ENCODE measurements at places on chromosomes 6 and 20.

- no peak for DNase-seq
These were observed 15.4 kb upstream of the ERVFRD-1 start for GRCh38 chr6:11126876-11127275.

- no peak for DNase-seq
These were observed 415.8 kb downstream of the PREX1 start for GRCh38 chr20:48411919-48412522.

DNA sequence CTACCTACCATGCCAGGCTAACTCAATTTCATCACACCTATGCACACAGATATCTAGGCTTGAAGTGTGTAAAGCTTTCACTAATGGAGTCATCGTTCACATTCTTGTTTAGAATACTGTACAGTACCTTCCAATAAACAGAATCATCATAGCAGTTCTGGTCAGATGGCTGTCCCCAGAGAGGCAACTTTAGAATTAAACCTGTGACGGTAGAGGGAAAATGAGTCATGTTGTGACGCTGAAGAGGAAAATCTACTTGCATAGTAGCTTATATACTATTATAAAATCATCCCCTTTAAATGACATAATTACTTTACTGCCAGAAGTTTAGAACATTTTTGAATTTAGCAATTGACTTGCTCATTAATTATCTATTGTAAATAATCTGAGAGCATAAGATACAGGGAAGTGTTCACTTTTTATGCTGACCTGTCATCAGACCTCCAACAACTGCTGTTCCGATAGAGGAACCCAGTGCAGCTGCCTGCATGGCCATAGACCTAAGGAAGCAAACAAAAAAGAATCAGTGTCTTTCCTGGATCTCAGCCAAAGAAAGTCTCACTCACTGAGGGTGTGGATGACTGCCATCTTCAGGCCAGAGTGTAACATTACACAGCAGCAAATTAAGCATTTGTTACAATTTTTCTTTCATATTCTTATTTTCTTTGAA is 29.8 kb downstream of the RHAG start:
- DNase-seq = peak; percentile 3

DNA sequence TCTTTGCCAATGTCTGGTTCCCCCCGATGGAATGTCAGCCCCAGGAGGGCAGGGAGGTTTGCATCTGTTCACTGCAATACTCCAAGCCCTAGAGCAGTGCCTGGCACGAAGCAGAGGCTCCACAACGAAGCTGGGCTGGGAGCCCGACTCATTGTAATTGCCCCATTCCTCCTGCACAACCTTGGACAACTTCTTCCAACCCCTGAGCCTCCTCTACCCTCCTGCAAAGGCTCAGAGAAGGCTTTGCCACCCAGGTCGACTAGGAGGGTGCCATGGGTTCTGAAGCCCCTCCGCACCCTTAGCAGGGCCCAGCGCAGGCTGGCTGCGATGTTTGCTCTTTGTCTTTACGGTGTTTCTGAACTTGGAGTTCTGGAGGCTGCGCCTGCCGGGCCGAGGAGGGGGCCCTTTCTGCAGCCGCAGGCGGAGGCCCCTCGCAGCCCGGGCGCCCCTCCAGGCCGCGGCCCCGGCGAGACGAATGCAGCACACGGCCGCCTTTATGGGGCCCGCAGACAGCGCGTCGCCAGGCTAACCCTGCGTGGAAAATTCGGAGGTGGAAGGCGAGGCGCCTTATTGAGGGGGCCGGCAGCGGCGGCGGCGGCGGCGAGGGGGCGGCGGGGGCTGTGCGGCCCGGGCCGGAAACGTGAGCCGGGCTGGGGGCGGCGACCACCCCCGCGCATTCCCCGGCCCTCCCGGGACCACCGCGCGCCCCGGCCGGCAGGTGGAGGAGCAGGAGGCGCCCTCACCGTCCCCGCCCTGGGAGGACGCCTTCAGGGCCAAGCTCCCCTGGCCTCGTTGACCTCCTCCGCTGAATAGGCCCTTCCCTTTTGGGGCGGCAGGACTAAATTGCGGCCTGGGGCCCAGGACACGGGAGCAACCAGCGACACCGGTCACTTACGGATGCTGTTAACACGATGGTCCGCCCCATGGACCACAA is 27.0 kb downstream of the SNAI1 start:
- no peak for DNase-seq

- DNase-seq = no peak
These were observed 15.6 kb upstream of the TBCC start for GRCh38 chr6:42761287-42762067.

DNA sequence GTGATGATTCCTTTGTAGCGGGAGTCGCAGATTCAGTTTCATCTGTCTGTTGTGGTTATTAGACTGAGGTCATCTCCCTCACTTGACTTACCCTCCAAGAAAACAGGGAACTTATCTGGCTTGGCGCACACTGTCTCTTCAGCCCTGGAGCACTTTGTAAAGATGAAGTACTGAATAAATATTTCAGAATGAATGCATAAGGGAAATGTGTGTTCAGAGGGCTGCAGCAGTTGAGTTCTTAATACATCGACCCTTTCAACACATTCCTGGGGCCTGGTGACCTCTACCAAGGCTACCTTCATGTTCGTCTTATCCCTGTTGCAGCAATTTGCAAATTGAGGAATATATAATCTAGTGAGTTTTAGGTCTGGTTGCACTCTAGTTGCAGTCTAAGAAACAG is 652.5 kb upstream of the AGPAT4 start:
- no peak for DNase-seq

DNA sequence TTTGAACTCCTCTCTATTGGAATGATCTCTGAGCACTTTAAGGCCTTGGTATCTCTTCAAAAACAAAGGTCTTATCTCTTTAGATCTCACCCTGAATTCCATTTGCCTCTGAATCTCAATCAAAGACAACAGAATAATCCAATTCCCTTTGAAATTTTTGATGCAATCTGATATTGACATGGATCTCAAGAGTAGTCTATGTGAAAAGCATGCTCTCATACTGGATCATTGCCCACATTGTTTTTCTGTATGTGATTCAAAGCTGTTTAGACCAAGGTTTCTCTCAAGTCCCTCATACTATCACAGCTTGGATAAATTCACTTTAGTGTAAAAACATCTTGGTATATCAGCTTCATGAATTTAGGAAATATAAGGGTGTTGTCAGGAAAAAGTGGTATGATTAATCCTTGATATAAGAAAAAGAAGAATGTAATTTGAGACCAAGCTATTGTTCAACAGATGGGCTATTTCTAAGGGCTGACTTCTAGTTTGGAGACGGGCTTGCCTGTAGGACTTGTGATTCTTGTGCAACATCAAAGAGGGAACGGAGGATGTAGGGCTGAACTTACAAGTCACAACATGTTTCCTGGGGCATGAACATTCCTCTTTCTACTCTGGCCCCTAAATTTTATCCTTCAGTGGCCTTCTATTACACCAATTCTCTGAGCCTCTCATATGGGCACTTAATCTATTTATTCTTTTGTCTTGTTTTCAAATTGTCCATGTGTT is 77.9 kb upstream of the CITED2 start:
- no peak for DNase-seq

DNA sequence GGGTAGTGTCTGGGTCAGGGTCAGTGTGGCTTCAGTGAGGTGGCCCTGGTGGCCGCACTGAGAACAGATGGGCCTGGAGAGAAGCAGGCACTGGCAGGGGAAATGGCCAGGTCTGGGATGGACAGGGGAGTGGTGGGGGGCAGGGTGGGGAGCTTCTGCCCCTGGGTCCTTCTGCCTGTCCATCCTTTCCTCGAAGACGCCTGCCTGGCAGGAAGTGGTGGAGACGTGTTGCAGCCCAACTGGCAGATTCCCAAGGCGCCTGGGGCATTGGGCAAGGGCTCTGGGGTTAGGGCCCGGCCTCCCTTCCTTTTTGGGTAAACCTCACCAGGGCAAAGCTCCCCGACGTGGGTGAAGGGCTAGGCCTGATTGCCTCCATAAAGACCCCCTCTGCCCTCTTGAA is 10.4 kb downstream of the SRC start:
- no peak for DNase-seq

GRCh38 chr20:56995635-56996075 is 270.8 kb downstream of the BMP7 start:
- DNase-seq = no peak

- peak; percentile 82 for DNase-seq
These were observed at the start of gene SLC29A1 for GRCh38 chr6:44223319-44224028. SLC29A1 (plus strand) TSS chr6:44223595; CDS start chr6:44227314, 3,719 bp downstream.

DNA sequence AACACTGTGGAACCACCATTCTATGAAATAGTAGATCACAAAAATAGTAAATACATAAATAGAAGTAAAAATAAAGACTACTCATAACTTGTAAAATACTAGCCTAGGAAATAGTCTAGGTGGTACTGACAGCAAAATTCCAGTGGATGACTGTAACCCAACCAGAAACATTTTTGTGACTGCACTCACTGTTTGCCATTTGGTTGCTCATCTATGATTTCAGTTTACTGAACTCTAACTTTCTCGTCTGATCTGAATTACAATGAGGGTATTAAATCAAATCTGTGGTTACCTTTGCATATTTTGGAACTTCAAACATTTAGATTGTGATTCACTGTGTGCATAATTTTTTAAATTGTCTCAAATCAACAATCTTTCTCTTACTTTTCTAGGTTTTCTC is 151.1 kb downstream of the KHDC1L start:
- DNase-seq = no peak

DNA sequence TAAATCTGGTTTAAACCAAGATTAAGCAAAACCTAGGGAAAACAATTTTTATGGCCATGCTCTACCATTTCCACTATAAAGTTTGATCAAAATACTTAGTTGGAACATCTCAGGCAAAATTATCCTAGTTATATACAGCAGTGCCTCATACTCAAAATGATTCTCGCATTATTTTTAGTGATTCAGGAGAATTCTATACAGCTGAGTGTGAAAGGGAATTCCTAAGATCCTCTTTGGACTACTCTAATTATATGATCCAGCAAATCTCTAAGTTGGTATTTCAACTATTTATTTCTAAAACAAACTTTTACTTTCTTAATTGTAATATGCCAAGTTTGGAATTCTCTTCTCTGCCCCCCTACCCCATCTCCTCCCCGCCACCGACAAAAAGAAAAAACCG is 8.6 kb downstream of the DTNBP1 start:
- no peak for DNase-seq

DNA sequence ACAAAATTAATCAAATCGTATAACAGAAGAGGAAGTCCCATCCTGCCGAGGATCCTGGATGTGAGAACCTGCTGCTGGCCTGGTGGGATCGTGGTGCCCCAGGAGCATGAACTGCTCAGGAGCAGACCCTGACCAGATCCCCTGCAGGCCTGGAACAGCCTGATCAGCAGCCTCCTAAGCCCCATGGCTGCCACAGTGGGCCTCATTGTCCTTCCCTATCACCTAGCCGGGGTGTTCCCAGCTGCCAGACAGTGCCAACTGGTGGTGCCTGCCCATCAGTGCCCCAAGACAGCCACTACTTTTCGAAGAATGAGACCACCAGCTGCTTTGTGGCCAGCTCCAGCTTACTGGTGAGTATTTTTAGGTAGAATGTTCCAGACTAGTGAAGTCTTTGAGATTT is 19.6 kb upstream of the MAS1L start:
- DNase-seq = no peak

- no peak for DNase-seq
These were observed at the start of gene SFTA2 for GRCh38 chr6:30931969-30932645. SFTA2 (minus strand) TSS chr6:30932170; CDS start chr6:30932096, 74 bp downstream.

GRCh38 chr6:68679399-68679798 is 44.3 kb downstream of the ADGRB3 start:
- DNase-seq = no peak

GRCh38 chr6:37693546-37694250 is 4.0 kb downstream of the MDGA1 start:
- no peak for DNase-seq

GRCh38 chr6:167399051-167399387 is 74.1 kb downstream of the TTLL2 start:
- DNase-seq = no peak

DNA sequence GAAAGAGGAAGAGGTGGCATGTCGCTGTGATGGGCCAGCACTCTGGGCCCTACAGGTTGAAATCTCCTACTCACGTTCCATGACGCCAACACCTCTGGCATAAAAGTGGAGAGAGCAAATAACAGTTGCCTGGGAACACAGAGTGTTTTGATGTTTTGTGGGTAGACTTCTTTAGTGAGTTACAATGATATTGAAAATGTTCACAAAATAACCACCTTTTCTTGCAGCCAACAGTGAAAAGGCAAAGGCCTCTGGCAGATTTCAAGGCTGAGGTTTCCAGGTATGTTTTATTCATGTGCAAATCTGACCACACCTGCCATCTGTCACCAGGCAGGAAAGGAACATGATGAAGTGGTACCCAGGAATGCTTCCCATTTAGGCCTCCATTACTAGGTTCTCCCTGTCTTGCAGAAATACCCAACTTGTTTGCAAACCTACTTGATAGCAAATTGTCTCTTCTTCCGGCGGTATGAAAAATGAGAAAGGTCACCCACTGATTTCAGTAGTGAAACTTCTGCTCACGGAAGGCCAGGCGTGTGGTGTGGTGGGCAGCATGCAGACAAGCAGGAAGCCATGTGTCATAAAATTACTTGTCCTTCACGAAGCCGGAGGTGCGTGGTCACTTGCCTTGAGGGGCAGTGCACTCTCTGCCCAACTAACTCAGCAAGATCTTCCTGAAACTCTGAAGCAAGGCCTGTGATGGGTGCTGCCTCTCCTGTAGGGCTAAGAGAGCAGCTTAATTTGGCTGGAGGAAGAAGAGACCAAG is 299.1 kb upstream of the PRDM1 start:
- no peak for DNase-seq

- DNase-seq = peak; percentile 88
These were observed 97.4 kb downstream of the OR2B2 start for GRCh38 chr6:27814665-27815424.

- no peak for DNase-seq
These were observed 82.2 kb downstream of the ANKRD60 start for GRCh38 chr20:58146081-58146745.

DNA sequence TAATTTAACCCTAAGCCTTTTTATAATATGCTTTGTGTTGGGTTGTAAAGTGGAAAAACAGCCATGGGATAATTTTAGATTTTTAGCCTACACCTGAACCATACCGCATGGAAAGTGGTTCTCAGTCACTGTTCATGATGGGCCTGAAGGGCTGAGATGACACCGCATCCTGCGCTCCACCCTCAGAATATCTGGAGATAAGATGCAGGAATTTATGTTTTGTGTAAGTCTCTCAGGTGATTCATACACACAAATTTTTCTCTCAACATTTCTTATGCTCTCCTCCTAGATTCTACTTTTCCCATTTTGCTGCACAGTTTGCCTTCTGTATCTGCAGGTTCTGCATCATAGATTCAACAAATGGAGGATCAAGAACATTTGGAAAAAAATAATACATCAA is 191.3 kb upstream of the PHACTR1 start:
- DNase-seq = no peak

GRCh38 chr6:36626636-36627035 is 32.5 kb downstream of the SRSF3 start:
- no peak for DNase-seq

GRCh38 chr6:62175195-62175594 is 110.8 kb downstream of the KHDRBS2 start:
- no peak for DNase-seq
